ENCODE measurements at places on chromosomes 6 and 20.

GRCh38 chr20:38872491-38873049 is 53.6 kb upstream of the FAM83D start:
- DNase-seq, result no peak

DNA sequence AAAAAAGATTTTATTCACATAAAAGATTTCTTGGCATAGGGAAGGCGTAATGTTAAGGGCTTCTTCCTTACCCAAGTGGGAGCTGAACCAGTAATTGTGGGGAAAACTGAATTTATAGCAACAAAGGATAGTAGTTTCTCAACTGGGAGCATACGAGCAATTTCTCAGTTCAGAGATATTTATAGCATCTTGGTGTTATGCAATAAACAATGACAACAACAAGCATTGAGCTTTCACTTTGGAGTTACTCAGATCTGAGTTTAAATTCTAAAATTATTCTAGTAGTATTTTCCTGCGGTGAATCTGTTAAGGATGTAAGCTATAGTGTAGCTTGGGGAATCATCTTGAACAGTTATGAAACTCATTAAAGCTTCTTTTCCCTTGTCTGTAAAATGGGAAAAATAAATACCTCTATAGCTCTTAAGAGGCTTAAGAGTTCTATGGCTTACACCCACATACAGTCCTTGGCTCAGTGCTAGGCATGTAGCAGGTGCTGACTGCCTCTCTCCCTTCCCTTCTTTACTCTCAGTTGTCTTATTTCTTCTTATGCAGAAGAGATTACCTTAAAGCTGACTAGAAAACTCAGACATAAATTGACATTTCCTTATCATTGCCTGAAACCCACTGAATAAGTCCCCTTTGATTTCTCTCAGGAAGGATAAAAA is 58.8 kb downstream of the SAMD5 start:
- DNase-seq, result no peak

GRCh38 chr20:64050261-64051032 is 1.0 kb upstream of the SOX18 start:
- no peak for DNase-seq

GRCh38 chr20:45346851-45347250 is 1.4 kb downstream of the SDC4 start:
- no peak for DNase-seq

DNA sequence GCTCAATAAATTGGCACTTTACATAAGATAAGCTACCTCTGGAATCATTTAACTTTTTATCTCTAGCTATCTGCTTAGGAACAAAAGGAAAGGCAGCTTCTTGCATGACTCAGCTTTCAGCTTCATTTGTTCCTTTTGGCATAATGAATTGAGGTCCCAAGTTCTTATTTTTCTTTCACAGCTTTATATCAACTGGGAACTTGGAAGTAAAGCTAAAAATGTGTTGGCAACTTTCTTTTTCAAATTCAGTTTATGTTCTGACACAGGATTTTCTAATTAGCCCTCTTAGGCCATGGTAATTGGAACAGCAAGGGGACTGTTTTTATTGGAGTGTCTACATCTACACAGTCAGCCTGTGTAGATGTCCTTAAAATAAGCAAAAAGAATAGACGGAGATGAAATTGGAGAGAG is 55.2 kb upstream of the MRAP2 start:
- no peak for DNase-seq

DNA sequence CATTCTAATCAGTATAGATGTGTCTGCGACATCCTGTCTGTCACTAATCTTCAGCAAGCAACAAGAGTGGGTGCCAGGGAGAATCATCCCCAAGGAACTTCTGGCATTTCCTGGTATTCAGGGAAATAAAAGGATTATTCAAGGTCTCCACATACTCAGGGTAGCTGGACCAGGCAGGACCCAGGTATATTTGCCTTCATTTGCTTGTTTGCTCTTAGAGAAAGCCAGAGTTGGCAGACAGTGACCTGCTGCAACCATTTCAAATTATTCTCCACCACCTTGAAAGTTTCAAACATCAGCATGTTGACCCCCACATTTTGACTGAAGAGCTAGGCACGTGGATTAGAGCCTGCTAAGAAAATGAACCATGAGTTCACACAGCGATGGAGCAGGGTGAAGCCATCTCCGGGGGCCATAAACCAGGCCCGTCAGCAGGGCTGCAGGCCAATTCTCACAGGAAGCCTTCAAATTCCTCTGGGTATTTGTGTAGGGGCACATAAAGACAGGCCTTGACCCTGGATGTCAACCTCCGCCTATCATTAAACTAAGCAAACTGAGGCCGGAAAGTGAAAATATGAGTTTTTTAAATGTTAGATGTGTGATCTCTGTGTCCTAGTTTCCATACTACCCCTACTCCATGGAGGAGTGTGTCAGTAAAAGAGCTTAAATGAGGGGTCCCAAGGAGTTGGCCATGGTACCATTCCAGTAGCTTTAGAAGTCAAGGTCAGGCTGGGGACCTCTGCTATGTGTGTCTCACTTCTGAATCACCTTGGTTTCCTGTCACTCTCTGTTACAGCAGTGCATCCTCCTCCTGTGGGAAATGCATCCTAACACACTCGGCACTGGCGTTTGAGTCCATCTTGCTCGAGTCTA is 32.9 kb downstream of the TRAM2 start:
- no peak for DNase-seq

- DNase-seq, result peak; percentile 3
Observed at GRCh38 chr6:90005048-90005827, 111.0 kb downstream of the GJA10 start.

GRCh38 chr6:89977808-89978748 is 83.8 kb downstream of the GJA10 start:
- DNase-seq, result no peak

GRCh38 chr6:25397406-25397805 is 118.2 kb downstream of the CARMIL1 start:
- no peak for DNase-seq

- peak; percentile 86 for DNase-seq
Observed at GRCh38 chr6:166942393-166943168, 13.8 kb downstream of the RNASET2 start.

GRCh38 chr6:131747821-131748353 is 37.1 kb upstream of the CTAGE9 start:
- no peak for DNase-seq

DNA sequence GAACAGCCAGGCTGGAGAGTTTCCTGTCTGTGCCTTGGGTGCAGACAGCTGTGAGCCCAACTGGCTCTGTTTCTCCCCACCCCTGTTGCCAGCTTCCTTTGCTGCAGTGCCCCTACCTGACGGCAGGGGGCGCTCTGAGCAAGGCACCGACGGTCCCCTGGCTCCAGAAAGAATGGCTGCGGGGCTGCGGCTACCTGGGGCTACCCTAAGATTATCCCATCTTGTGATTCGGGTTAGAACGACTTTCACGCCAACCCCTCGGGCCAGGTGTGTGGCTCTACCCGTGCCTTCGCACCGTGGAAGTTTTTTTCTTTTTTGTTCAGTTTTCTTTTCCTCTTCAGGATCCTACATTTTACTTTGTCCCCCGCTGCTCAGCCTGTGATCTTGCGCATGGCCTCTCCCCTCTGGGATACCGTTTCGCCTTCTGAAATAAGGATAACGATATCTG is 33.4 kb upstream of the AAR2 start:
- DNase-seq, result peak; percentile 64

GRCh38 chr6:123030282-123030681 is 34.2 kb downstream of the CLVS2 start:
- DNase-seq, result no peak

- no peak for DNase-seq
Observed at GRCh38 chr6:126821706-126822105, 296.8 kb upstream of the RSPO3 start.

GRCh38 chr6:5695260-5696245 is 311.2 kb downstream of the NRN1 start:
- DNase-seq, result no peak

DNA sequence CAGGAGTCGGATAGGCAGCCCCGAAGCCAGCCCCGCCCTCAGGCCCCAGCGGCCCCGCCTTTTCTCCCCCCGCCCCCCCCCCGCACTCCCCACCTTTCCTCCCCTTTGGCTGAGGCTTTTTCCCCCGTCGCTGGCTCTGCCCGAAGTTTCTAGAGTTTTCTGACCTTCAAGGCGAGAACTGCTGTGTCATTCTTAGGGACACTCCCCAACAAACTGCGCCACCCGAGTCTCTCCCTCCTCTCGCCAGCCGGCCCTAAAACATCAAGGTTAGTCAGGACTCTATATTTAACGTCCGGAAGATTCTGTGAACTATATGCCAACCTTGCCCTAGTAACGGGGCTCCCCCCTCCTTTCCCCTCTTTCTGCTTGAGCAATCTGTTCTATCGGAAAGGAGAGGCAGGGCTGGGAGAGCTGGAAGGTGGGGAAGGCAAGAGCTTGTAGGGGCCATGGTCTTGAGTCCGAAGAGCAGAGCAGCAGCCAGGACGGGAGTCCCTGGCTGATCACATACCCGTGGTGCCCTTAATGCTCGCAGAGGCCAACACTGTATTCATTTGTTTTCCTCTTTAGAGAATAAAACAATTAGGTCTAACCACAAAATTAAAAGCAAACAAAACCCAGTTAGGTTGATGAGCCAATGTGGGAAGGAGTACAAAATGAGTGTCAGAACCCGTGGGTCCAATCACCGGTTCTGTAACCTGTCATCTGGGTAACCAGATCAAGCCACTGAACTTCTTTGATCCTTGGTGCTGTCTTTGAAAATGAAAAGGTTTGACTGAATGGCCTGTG is 5.3 kb upstream of the HSPA1B start:
- peak; percentile 72 for DNase-seq

DNA sequence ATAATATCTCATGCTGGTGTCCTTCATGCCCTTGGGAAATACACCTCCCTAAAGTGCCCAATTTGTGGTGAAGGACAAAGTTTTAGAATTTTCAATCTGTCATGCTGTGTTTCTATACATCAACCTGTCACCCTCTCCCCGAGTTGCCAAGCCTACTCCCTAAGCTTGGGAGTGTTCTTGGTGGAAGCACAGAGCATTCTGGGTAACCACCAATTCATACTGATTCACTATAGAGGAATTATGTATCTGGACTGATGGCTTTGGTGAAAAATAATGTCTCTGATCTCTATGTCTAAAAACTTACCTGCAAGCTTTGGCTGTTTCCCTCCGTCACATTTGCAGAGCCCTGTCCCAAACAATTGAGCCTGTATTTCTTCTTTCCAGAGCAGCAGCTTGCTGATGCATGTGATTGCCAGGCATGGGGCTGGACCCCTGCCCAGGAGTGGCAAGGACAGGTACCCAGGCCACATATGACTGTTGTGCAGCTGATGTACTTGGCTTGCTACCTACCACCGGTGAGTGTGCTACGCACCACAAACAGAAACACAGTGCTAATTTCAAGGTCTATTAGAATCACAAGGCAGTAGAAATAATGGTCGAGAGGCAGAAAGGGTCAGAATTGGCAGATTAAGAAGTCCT is 202.8 kb upstream of the CITED2 start:
- DNase-seq, result no peak

GRCh38 chr6:66421570-66421969 is 714.5 kb upstream of the EYS start:
- no peak for DNase-seq

- no peak for DNase-seq
Observed at GRCh38 chr6:154653853-154654252, 79.4 kb upstream of the SCAF8 start.

- DNase-seq, result no peak
Observed at GRCh38 chr6:22042706-22043105, 254.1 kb downstream of the PRL start.

- no peak for DNase-seq
Observed at GRCh38 chr6:5442916-5443315, 181.6 kb downstream of the FARS2 start.

- DNase-seq, result no peak
Observed at GRCh38 chr20:2509468-2509781, 710 bp upstream of the ZNF343 start.

GRCh38 chr6:123430970-123431369 is 205.8 kb downstream of the TRDN start:
- DNase-seq, result no peak

DNA sequence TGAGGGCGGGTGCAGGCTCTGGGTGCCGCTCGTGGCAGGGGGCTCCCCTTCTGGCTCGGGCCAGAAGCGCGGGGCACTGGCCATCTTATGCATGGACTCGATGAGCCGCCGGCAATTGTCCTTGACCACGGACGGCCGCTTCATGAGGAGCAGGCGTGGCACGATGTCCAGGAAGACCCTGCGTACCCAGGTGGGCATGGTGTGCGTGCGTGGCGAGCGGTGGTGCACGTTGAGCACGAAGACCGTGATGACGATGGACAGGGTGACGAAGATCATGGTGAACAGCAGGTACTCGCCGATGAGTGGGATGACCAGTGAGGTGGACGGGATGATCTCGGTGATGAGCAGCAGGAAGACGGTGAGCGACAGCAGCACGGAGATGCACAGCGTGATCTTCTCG is 11.0 kb downstream of the CHRNA4 start:
- DNase-seq, result no peak

GRCh38 chr6:1498491-1499113 is 109.2 kb downstream of the FOXF2 start:
- DNase-seq, result no peak

GRCh38 chr6:170152989-170153388 is 137.9 kb downstream of the DLL1 start:
- DNase-seq, result no peak

GRCh38 chr20:24814556-24815195 is 134.4 kb upstream of the CST7 start:
- DNase-seq, result no peak

DNA sequence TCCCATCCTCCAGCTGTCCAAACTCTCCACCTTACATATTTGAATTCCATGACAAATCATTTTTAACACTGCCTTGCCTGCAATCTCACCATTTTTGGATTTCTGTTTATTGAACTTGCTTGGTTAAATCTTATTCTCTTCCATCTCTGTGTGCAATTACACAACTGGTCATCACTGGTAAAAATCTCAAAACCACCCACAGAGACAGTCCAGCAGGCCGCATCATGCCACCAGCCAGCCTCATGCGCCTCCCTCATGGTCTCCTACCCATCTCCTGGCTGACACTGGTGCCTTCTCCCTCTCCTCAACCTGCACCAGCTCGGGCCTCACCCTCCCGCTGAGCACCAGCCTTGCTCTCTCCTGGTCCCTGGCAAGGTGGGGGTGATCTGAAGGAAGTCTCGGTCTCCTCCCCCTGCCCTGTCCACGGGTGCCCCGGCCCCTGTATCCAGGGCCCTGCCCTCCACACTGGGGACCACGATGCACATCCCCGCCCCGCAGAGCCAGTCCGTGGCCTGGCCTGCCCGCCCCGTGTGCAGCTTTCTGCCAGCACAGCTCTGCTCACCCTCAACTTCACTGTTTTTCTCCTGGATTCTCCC is 92.0 kb downstream of the THBS2 start:
- no peak for DNase-seq

DNA sequence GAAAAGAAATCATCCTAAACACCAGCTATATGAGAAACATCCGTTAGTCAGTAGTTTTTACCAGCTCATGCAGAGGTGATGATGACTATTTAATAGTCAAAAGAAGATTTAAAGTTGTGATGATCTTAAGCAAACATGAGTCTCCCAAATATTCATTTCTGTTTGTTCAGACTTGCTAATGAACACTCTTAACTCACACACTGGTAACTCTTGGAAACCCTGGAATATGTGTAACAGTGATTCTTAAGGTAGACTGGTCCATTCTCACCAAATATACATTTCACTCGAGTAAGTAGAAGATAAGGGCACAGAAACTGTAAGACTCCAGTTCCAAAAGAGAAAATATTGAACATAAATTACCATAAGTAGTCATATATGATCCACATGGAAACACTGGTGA is 29.1 kb downstream of the RSPO3 start:
- no peak for DNase-seq

- DNase-seq, result no peak
Observed at GRCh38 chr6:125886021-125886420, 70.5 kb upstream of the HINT3 start.
